ENCODE measurements at places on chromosomes 5 and 9. TPM values are rescaled to one million over a fixed set of nuclear protein-coding genes. Genes with fewer than 3 reads are reported as not detected.

- DNase-seq: no peak
Observed at GRCh38 chr9:14652729-14653377, 40.4 kb downstream of the ZDHHC21 start.

GRCh38 chr5:38866362-38867031 lies 20.7 kb downstream of the OSMR start:
- DNase-seq: no peak

DNA sequence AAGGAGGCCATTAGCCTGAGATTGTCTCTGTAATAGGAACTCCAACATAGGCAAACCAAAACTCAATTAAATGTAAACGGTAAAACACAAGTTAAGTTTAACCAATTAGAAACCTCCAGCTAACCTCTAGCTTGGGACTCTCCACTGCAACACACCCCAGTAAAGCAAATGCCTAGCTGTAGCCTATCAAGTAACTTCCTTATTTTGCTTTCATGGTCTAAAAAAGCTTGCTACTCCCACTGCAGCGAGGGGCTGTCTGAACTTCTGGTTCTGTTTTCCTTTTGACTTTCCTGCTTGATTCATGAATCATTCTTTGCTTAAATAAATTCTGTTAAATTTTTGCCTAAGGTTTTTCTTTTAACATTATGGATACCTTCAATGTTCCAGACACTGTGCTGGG lies 24.4 kb upstream of the C5orf46 start:
- no peak for DNase-seq

Gene FOXD1
- total RNA-seq: not detected

DNA sequence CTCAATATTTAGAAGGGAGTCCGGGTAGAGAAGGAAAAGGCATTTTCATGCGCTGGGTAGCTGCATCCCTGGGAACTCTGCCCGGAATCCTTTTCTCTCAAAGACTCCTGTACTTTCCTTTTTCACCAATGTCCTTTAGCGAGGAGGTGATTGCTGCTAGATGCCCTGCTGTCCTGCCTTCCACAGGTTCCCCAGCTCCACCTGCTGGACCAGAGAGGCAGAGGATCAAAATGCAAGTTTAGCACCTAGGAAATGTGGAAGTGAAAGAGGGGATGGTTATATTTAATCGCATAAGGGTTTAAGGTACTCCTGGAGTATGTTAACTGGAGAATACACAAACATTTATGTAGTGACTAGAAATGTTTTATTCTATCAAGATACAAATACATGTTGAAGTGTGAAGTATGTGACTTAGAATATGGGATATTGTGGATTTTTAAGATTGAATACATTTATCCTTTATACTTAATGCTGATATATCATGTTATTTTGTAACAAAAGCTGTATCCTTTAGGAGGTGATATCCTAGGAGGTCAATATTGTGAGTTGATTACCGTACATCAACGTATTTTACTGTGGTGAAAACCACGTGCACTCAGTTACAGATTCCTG lies 145.7 kb downstream of the ARHGAP26 start:
- no peak for DNase-seq

Gene PSAT1
- total RNA-seq: 0.78 TPM

DNA sequence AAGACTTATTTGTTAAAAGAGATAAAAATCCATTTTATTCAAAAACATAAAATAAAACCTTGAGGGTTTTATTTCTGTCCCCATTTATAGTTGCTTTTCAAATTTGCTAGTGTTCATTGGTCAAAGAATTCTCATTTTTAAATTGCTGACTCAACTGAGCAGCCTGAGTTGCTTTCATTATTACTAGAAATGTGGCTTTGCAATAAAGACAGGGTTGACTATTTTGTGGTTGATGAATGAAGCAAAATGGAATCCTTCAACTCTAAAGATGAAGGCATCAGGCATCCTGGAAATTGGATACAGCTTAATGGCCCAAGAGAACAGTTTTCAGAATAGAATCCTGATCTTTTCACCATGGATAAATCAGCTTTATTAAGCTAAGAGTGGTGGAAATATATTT lies 23.9 kb upstream of the PPP3R2 start:
- DNase-seq: no peak

Gene BSPRY
- 0.48 TPM for total RNA-seq

Gene PKD2L2
- total RNA-seq: not detected

GRCh38 chr5:170528976-170529375 lies 25.2 kb downstream of the KCNIP1 start:
- DNase-seq: no peak

DNA sequence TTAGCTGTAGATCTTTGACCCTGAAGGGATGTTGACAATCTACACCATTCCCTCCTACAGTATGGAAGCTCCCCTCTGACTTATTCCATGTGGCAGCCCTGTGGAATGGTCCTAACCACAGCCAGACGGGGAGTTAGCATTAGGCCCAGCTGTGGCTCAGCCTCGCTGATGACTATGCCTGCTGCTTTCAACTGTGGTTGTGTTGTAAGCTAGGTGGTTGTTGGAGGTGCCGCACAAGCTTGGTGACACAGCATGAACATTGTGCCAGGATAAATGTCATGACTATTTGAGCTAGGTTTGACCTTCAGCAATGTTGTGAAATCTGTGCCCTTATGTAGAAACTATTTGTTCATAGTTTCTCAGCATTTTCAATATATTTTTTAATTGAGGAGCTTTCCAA lies 40.6 kb downstream of the SGCD start:
- peak; percentile 62 for DNase-seq

DNA sequence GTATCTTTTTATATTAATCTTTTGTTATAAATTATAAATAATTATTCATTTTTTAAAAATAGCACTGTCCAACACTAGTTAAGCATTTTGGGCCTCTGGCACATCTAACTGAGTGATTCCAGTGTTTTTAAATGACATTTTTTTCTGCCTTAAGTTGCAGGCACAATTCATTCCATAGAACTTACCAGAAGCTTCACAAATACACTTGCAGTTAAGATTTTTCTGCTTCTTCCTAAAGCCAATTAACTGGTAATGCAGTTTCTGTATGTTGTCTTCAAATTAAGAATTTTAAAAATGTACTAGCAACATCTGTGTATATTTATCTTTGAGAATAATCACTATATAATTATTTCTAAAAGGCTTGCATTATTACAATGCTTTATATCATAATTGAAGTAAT lies 11.2 kb upstream of the NFIB start:
- DNase-seq: no peak

Gene GLDC
- not detected for total RNA-seq

GRCh38 chr5:31990701-31991110 lies 183.4 kb downstream of the GOLPH3 start:
- no peak for DNase-seq

Gene LMAN2
- total RNA-seq: 134 TPM

Gene TMEM215
- not detected for total RNA-seq

Gene IL5
- not detected for total RNA-seq

Gene IFNK
- total RNA-seq: not detected

DNA sequence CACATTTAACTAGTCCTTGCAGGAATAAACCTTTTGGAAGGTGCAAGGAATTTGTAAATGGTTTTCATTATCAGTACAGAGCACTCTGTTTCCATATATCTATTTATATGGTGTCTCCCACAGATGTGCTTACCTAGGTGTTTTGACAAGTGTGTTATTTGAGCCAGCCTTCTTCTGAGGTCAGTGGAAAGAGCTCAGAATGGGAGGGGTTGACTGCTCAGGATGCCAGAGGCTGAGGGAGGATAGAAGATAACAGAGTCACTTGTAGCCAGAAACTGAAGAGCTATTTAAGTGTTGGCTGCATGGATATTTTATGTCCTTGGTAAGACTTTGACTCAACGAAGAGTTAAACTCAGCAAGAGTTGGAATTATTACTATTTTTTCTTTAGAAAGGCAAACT lies 5.0 kb downstream of the CMYA5 start:
- DNase-seq: no peak

DNA sequence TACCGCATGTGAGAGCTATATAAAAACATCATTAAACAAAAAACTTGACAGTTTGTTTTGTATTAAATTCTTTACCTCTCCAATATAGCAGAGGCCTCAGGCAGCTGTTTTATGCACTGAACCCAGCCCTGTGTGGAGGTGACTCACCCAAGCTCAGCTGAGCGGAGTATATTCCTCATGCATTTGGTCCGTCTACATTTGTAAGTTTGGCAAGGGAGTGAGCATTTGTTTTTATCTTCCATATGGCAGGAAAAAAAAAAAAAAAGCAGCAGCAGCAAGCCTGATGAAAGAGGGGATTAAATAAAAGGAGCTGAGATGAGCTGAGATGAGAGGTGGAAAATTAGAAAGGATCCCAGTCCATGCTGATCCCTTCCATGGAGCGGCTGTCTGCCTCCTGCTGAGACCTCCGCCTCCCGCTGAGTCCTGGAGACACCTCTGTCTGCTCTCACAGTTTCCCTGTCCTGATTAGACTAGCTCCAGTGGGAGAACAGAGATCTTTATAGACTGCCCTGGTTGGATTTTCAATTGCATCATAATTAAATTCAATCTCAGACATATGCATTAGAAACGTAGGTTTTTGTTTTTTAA lies 112.0 kb upstream of the CTNND2 start:
- DNase-seq: no peak

Gene PGM5
- 281 TPM for total RNA-seq

GRCh38 chr5:52449516-52449915 lies 338.2 kb upstream of the ITGA1 start:
- DNase-seq: no peak

DNA sequence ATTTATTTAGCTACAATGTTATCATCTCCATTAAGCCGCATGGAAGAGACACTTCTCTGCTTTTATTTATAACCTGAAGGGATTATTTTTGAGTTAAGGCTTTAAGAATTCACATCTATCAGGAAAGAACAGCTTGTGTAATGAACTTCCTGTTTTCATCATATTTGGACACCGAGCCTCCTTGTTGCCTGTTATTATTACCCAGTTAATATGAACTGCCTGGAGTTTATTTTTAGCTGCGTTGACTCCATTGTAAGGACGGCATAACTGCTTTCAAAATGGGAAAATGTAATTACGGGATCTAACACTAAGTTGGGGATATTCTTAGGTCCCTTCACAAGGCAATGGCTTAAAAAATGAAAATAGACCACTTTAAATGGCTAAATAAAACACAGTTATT lies 89.0 kb upstream of the NR4A3 start:
- DNase-seq: no peak

- DNase-seq: no peak
Observed at GRCh38 chr5:10243660-10244240, 5.9 kb downstream of the ATPSCKMT start.

GRCh38 chr5:107951309-107951708 lies 280.6 kb upstream of the EFNA5 start:
- DNase-seq: no peak

DNA sequence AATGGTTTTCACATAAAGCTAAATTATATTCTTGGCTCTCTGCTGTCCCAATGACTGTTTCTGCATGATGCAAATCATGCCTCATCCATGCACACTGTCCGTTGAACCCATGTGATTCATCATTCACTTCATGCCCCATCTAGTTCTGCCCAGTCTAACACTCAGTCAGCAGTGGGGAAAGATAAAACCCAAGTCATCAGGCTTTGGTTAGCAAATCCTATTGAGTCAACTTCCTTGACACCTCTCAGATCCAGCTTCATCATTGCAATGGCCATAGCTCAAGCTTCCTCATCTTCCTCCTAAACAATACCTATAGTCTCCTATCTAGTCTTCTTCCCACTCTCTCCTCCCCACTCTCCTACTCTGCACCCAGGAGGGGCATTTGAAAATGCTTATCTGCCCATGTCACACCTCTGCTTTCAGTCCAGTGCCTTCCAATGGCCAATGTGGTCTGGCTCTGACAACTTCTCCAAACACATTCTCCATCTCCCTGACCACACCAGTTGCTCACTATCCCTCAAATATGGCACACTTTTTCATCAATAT lies 266.0 kb upstream of the TRIM32 start:
- DNase-seq: no peak

DNA sequence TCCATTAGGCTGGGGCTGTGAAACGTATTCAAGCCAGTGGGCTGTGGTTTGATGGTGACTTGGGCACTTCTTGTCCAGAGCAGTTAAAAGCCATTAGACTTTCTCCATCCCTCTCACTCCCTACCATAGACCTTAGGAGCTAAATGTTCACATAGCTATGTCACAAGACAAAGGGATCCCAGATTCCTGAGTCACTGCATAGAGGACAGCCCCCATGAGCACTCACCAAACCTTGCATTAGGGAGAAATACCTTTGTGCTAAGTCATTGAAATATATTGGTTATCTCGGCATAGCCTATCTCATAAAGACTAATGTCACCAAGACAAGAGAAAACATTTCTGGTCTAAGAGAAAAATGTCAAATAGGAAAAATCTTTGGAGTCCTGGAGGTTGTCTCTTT lies 104.3 kb downstream of the TRPM6 start:
- DNase-seq: no peak

Gene TRMT10B
- total RNA-seq: 3.9 TPM

Measured in right atrium auricular region (tissue), 2 donors.